T1000 (cell line): ENCODE measurements at places on chromosomes 1 and 21.

DNA sequence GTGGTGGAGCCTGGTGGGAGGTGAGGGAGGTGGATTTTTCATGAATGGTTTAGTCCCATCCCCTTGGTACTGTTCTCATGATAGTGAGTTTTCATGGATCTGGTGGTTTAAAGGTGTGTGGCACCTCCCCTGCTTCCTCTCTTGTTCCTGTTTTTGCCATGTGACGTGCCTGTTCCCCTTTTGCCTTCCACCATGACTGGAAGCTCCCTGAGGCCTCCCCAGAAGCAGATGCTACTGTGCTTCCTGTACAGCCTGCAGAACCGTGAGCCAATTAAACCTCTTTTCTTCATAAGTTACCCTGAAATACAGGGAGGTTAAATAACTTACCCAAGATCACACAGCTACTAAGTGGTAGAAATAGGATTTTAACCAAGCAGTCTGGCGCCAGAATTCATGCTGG, 4.3 kb upstream of the HEYL start:
- no peak for DNase-seq

GRCh38 chr1:170204121-170204520, 58.4 kb downstream of the NTMT2 start:
- DNase-seq, result no peak

GRCh38 chr1:184823080-184823479, 68.4 kb upstream of the EDEM3 start:
- no peak for DNase-seq

DNA sequence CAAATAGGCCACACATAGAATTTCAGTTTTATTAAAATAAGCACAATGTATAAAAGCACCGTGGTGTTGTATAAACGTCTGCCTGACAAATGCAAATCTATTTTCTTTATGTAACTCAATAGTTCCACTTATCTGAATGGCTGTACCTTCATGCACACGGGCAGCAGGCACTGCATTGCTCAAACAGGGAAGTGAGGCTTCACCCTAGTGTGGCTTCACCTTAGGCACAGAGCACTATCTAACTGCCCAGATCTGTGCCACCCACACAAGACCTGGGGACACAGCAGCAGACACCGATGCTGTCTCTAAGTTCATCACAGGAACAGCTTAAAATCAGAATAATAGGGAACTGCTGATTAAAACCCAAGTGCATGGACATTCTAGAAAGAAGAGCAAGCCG, 6.0 kb upstream of the KNCN start:
- no peak for DNase-seq

GRCh38 chr1:63904826-63905225, 131.0 kb downstream of the ROR1 start:
- no peak for DNase-seq

GRCh38 chr1:213159376-213159775, 108.3 kb downstream of the RPS6KC1 start:
- no peak for DNase-seq

GRCh38 chr1:54409156-54410142, 3.3 kb upstream of the SSBP3 start:
- DNase-seq, result no peak

GRCh38 chr1:246157516-246157915, 349.6 kb downstream of the SMYD3 start:
- no peak for DNase-seq

DNA sequence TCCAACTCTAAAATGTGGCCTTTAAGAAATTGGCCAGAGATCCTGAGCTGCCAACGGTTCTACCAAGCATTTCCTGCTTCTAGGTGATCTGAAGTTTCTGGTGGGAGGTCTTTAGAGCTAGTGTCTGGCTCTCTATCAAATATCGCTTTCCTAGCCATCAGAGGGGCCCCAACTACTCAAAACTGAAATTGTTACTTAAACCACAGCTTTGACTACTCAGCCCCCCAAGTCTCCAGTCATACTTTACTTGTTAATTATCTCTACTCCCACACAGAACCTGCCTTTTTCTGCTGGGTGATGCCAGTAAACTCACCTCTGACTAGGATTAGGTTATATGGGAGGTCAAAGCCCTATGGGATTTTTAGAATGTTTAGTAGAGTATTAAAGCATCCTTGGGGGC, 95.1 kb downstream of the FASLG start:
- no peak for DNase-seq

GRCh38 chr21:37452227-37452626, 85.7 kb downstream of the DYRK1A start:
- DNase-seq, result peak; percentile 39

DNA sequence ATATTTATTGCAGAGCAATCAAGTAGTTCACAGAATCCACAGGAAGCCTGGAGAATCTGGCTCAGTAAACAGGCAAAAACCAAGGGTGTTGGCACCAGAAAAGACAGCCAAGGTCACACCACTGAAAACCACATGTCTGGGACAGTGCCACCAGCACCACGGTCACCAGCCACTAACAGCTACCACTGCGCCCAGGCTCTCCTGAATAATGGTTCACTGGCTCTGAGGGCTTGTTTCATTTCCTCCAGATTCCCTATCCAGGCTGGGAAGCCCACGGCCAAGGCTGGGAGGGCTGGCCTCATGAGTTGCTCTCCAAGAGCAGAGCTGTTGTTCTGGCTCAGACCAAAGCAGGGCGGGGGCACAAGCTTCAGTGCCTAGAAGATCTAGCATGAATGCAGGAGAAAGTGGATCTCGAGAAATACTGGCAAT, 54.5 kb upstream of the PTGFRN start:
- no peak for DNase-seq

- DNase-seq, result no peak
These were observed 17.0 kb upstream of the KCNA10 start for GRCh38 chr1:110535985-110536384.

- DNase-seq, result peak; percentile 34
These were observed 19.1 kb downstream of the COL6A2 start for GRCh38 chr21:46116776-46117585.

DNA sequence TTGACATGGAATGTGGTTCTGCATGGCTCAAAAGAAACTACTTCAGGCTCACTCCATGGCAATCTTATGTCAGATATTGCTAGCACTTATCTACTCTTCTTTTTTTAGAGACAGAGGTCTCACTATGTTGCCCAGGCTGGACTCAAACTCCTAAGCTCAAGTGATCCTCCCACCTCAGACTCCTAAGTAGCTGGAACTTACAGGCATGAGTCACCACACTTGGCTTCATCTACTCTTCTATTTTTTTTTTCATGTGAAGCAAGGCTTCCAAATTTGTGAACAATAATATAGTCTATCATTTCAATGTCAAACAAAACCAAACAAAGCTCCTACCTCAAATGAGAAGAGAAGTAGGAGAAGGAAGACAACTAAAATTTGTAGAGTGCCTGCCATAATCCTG, 7.5 kb upstream of the PSEN2 start:
- DNase-seq, result no peak

DNA sequence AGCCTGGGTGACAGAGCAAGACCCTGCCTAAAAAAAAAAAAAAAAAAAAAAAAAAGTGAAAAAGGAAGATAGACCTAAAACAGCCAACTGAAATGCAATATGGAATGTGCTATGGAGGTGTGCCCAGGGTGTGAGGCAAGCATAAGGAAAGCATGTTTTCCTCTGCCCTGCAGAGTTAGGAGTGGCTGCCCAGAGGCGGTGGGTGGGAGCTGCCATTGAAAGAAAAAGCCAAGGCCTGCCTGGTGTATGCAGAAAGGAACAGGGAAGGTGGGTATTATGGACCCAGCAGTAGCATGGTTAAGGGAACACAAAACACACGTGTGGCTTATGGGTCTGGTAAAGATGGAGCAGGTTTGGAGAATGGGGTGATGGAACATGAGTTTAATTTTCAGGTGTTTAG, 8.9 kb downstream of the CD244 start:
- DNase-seq, result no peak
